ENCODE measurements at places on chromosomes 3 and 15.

DNA sequence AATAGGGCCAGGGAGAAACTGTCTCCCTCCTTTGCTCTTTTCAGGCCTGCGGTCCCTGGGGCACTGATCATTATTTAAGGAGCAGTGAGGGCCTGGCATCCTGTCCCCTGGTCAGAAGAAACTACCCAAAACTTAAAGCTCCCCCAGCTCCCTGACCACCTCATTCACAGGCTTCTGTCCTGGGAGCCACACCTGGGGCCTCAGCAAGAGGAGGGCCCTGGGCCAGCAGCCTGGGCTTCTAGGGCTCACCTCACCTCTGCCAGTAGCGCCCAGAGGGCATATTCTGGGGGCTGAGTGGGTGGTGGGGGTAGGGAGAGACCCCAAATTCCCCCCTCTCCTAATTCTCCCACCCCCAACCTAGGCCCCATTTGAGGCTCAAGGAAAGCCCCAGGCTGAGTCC is 4.7 kb upstream of the GRM2 start:
- DNase-seq = no peak

DNA sequence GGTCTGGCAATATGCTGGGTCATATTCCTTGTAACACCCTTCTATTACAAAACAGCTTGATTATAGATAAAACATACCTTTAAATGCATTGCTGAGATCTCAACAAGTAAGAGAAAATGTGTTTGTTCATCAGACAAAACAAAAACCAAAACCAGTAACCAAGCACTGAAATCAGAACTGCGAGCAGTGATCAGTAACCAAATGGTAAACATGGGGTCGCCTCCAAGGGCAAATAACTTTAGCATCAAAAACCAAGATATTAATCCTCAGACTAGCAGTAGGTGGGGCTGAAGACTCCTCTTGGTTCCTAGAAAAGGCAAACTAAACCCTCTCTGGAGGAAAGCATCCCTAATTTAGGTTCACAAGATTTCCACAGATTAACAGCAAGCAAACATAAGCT is 6.6 kb upstream of the HESX1 start:
- no peak for DNase-seq

GRCh38 chr3:157631478-157631877 is 128.3 kb upstream of the VEPH1 start:
- DNase-seq = no peak

DNA sequence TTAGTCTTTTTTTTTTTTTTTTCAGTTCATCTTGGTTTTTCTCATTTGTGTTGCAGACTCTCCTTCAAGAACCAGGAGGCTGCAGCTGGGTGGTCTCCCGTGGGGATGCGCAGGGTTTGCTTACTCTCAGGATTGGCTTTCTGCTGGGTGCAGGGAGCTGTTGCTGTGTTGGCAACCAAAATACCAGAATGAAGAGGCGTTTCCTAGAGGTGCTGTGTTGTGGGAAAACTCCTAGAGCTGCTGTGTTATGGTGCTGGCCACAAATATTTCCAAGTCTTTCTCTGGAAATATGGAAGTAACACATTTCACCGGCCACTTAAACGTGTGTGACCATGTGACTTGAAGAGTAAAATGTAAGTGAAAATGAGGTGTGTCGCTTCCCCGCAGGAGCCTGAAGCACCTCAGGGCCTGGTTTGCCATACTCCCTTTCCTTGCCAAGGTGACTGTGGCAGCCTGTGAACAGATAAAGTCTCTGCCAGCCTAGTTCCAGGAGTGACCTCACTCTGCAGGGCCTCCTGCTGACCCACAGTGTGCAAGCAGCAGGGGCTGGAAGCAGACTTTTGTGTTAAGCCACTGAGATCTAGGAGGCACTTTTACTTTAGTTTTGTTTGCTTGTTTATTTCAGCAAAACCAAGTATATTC is 258.9 kb downstream of the ADAMTS17 start:
- DNase-seq = no peak

DNA sequence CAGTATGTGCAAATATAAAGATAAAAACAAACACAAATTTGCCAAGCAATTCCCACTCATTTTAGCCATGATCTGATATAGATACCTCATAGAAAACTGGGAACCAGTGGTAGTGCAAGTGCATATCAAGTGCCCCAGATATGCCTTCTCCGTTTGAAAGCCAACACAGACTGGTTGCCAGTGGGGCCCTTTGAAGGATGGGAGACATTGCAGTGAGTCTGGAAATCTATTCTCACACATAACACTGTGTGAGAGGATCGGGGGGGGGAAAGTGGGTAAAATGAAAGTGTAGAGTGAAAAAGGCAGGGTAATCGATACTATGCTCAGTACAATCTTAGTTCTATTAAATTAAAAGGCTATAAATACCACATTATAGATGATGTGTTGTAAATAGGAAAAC is 83.0 kb downstream of the CBLB start:
- no peak for DNase-seq

- no peak for DNase-seq
Observed at GRCh38 chr3:169600732-169601131, 62.8 kb downstream of the MECOM start.

GRCh38 chr3:72245183-72245811 is 460.3 kb upstream of the PROK2 start:
- no peak for DNase-seq

DNA sequence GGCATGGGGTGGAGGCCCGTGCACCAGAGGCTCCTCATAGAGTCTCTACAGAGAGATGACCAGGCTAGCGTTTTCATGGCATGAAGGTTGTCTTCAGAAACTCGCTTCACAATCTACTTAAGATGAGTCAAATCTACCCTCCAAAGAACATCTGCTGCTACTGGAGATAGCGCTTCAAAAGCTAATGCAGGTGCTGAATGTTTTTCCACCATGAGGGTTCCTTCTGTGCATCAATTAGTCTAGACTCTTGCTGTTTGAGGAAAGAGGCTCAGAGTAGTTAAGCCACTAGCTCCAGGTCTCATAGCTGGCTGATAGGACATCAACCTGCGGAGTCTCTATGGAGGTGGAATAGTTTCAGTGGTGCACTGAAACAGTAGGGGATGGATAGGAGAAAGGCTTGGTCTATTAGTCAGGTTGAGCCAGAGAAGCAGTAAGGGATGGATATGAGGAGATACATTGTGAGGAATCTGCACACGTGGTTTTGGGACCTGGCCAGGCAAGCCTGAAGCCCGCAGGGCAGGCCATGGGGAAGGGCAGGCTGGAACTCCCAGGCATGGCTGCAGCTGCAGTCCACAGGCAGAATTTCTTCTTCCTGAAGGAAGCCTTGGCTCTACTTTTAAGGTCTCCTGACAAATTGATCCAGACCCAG is 117.5 kb downstream of the APBA2 start:
- DNase-seq = no peak

DNA sequence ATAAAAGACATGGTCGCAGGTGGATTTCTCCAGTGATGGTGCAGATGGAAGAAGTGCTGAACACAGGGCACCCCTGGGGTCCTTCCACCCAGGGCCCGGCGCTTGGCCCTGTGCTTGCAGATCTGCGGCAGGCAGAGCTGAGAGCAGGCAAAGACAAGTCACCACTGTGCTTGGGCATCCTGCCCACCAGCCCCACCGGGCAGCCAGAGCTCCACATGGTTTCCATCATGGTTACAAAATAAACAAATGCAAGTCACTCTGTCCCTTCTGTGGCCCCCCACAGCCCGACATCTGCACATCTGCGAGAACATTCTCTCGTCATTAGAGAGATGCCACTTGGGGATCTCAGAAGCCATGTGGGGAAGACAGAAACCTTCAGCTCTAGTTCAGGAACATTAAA is 37.6 kb upstream of the SFMBT1 start:
- DNase-seq = no peak

GRCh38 chr15:90540768-90541167 is 11.0 kb downstream of the CRTC3 start:
- no peak for DNase-seq

GRCh38 chr3:79257791-79258190 is 510.0 kb downstream of the ROBO1 start:
- DNase-seq = no peak

DNA sequence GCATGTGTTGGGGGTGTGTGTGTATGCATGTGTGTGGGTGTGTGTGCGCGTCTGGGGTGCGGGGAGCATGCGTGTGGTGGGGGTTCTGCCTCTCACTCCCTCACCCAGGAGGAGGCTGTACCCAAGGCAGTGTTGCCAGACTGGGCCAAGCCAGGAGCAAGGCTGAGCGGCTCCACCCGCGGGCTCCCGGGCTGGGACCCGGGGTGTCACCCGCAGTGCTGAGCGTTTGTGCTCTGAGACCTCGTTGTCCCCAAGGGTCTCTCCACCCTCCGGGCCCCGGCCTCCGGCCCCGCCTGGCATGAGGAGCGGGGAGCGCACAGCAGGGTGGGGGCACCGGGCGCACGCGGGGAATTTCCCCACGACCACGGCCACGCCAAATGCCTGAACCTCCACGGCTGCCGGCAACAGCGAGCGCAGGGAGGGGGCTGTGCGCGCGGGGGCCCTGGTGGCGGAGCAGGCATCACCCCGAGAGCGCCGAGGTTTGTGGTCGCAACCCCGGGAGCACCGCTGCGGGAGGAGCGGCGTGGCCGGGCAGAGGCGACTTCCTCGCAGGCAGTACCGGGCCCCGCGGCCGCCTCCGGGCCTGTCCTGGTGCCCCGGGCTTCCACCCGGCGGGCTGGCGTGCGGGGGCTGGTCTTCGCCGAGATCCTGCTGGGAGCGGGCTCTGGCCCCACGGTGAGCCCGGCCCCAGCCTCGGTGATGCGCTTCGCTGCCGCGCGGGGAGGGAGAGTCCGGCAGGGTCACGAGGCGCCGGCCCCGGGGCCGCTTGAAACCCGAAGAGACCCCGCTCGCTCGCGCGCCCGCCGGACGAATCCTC is 7.4 kb upstream of the OCA2 start:
- DNase-seq = no peak

DNA sequence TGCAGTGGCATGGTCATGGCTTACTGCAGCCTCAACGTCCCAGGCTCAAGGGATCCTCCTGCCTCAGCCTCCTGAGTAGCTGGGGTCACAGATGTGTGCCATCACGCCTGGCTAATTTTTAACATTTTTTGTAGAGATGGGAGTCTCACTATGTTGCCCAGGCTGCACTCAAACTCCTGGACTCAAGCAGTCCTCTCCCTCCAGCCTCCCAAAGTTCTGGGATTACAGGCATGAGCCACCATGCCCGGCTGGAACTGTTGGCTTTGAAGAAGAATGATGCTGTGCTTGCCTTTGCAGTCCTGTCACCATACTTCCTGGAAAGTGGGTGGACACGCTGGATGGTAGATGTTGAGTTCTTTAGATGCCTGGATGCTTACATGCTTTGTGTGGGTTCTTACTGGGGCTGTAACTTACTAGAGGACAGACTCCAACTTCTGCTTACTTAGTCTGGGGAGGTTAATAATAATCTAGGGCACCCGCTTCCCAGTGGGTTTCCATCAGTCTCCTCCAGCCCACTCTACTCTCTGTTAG is 36.7 kb downstream of the IGF1R start:
- DNase-seq = no peak

- DNase-seq = no peak
Observed at GRCh38 chr15:59138243-59138642, 33.3 kb downstream of the CCNB2 start.

- no peak for DNase-seq
Observed at GRCh38 chr15:62691008-62691407, 351.5 kb upstream of the TPM1 start.

DNA sequence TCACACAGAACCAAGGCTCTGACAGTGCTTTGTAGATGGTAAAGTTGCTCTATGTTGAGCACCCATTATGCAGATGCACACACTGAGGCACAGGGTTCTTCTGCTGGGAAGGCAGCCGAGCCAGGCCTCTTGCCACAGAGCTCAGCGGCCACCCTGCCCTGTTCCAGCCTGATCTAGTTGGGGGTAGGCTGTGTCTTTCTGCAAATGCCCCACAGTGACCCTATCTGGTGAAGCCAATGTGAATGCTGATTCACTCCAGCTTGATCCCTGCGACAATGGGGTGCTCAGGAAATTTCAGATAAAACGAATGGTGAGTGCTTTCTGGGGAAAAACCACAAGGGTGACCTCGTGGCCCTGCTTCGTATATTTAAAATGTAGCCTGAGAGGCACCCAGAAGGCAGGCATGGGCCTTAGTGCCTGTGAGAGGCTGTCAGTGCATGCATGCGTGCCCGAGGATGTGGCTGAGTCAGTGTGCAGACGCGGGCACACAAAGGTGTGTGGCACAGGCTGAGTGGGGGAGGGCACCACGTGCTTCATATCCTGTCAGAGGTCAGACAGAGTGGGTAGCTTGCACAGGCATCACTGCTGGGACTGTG is 85.7 kb downstream of the ATP2B2 start:
- no peak for DNase-seq

- no peak for DNase-seq
Observed at GRCh38 chr3:27758083-27758482, 36.0 kb upstream of the EOMES start.

DNA sequence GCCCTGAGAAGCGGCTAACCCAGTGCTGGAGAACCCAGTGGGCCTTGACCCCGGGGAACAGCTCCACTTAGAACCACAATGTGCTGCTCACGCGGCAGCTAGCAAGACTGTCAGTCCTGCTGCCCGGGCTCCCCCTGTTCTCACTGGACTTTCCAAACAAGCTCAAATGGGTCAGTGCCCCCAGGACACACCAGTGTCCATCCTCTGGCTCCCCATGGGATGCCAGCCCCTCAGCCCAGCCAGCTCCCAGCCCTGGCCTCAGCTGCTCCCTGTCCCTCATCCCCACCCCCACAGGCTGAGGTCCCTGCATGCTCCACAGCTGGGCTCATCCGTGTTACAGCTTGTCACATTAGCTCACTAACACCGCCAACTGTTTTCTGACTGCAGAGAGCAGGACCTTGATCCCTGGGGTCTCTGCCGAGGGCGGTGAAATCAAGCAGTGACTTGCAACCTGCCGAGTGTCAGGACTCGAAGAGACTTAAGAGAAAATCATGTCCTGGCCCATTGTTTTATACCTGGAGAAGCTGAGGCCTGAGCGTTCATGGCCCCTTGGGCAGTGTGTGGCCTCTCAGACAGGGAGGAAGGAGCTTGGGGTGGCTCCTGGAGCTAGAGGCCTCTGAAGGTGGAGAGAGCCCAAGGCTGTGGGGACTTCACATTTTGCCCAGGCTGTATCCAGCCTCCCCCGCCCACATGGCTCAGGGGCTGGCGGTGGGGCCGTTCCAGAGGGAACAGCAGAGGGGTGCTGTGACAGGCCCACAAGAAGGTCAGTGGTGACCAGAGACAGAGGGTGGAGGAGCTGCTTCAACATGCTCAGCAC is 157.5 kb downstream of the MEGF11 start:
- no peak for DNase-seq

DNA sequence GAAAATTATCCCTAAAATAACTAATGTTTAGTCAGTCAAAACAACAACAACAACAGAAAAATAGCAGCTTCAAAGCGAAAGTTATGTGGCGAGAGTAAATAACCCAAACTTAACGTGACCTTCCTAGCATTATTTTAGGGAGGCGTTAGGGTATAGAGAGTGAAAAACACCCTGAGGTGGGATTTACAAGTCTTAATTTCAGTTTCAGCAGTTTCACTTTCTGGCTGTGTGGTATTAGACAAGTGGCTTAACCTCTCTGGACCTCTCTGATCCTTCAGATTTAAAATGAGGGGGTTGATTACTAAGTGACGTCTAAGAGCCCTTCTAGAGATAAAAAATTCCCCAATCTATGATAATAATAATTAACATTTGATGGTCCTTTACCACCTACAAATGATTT is 291.2 kb downstream of the ZBTB20 start:
- DNase-seq = no peak

All from NCI-H187 treated with DMSO at 0.1 percent for 48 hours (cell line).